Cardiac ventricle fibroblast (primary cell): ENCODE measurements at places on chromosomes 7 and 10. TPM values are rescaled to one million over a fixed set of nuclear protein-coding genes. Genes with fewer than 3 reads are reported as not detected.

The ANKRD61 gene
- not detected in 2 replicates for total RNA-seq

The FAM25A gene
- total RNA-seq, result not detected in 2 replicates

The SLC29A4 gene
- total RNA-seq, result 1.6 and 3.1 TPM in 2 replicates

The OR13A1 gene
- not detected in 2 replicates for total RNA-seq

The ENTPD1 gene
- 0.49 and 0.75 TPM in 2 replicates for total RNA-seq

The CALN1 gene
- not detected in 2 replicates for total RNA-seq

The PDCD11 gene
- 18.3 and 18.5 TPM in 2 replicates for total RNA-seq

The LIPJ gene
- total RNA-seq, result not detected in 2 replicates

The NUTM2E gene
- total RNA-seq, result not detected in 2 replicates

The LRRC18 gene
- not detected in 2 replicates for total RNA-seq

The PRKG1 gene
- total RNA-seq, result 11.7 and 13.7 TPM in 2 replicates

The AMZ1 gene
- 0.06 TPM in 1 of 2 replicates, not detected in the other for total RNA-seq

The WNT16 gene
- total RNA-seq, result not detected in 2 replicates

The GJD4 gene
- total RNA-seq, result not detected in 2 replicates

The PSMG3 gene
- 40.9 and 41.4 TPM in 2 replicates for total RNA-seq

The BTBD16 gene
- total RNA-seq, result not detected in 2 replicates
